Foreskin fibroblast (primary cell): ENCODE measurements at places on chromosomes 4 and X.

DNA sequence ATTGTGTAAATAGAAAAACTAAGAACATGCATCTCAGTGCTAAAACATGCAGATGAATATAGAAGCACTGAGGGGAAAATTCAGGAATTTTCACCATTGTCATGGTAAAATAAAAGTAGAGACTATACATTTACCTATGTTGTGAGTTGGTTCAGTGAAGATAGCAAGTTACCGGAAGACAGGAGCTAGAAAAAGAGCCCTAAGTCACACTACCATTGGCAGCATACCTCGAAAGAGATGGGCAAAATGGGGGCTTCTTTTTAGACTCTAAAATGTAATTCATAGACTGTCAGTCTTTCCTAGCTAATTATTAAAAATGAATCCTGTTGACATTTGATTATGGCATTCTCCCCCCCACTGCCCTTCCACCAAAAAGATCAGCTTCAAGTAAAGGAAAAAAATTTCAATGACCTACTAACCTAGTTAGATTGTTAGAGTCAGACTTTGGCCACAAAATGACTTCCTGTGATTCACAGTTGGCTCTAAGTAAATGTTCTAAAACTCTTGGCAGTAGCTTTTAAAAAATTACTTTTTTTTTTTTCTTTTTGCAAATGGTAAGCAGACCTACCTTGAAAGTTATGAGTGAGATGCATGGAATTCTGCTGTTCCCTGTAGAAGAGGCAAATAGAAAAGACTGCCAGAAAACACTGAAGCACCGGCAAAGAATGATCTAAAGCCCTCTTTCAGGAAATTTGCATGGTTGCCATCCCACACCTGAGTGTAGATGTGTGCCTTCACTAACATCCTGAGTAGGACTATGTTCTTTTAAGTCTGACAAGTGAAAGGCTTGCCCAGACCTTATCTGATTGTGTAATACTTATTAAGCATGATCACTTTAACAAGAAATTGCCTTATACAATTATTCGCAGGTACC lies 26.4 kb upstream of the ARSJ start:
- peak; percentile 75 for DNase-seq

DNA sequence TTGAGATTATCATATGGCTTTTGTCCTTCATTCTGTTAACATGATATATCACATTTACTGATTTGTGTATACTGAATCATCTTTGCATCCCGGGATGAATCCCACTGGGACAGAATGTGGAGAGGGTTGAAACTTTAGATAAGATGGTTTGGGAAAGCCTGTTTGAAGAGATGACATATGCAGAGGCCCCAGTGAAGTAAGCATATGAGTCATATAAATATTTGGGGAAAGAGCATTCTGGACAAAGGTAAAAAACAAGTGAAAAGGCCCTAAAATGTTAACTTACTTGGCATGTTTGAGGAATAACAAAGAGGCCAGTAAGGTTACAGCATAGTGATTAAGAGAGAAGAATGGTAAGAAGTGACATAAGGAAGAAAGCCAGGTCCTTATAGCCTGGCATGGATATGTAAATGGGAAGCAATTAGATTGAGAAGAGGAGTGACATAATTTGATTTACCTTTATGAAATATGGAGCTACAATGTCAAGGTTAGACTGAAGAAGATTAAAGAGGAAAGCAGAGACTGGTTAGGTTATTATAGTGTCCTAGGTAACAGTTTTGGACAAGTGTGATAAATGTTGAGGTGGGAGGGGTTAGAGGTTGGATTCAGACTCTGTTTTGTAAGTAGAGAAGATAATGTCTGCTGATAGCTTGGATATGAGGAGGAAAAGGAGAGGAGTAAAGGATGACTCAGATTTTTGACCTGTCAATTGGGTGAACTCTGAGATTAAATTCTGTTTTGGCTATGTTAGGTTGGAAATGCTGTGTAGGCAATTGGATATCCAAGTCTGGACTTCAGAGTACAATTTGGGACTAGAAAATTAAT lies 54.6 kb upstream of the DRP2 start:
- peak; percentile 24 for DNase-seq

GRCh38 chr4:83282049-83282535 lies 2.5 kb downstream of the COQ2 start:
- peak; percentile 83 for DNase-seq

- DNase-seq: no peak
Observed at GRCh38 chr4:105153749-105154148, 7.1 kb downstream of the TET2 start.

DNA sequence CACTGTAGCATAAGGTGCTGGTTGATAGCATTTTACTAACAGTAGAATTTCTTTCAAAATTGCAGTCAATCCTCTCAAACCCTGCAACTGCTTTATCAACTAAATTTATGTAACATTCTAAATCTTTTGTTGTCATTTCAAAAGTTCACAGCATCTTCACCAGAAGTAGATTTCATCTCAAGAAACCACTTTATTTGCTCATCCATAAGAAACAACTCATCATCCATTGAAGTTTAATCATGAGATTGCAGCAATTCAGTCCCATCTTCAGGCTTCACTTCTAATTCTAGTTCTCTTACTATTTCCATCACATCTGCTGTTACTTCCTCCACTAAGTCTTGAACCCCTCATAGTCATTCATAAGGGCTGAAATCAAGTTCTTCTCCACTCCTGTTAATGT lies 21.7 kb downstream of the LAMTOR3 start:
- no peak for DNase-seq

GRCh38 chr4:110119337-110119736 lies 79.1 kb downstream of the ELOVL6 start:
- DNase-seq: no peak

DNA sequence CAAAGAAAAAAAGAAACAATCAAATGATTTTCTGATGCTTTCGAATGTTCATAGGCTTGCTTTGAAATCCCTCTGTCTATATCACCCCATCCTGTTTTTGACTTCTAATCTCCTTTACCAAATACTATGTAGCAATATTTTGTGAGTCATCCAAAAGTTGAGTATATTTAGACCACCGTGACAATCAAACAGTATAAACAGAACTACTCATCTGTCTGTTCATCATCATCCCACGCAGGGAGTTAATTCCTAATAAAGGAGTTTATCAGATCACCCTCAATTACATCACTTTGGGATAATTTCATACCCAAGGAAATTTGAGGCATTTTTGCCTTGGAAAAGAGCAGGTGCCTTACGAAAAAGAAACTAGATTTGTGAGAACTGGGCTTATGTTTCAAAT lies 212.9 kb downstream of the CBR4 start:
- DNase-seq: peak; percentile 79

- peak; percentile 20 for DNase-seq
Observed at GRCh38 chr4:39047681-39048080, 14.4 kb upstream of the KLHL5 start.

DNA sequence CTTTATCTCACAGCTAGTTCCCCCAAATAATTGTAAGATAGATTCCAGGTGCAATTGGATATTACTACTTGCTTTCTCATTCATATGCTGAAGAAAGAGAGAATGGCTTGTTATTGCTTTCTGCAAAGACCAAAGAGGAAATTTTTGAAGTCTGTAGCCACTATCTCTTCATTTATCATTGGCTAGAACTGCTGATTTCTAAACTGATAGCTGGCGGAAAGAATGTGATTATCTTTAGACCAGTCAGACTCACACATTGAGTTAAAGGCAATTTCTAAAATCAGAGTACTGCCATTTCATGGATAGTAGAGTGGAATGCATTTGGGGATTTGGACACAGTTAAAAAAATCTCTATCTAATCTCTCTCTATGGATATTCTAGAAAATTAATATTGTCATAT lies 12.4 kb upstream of the TMPRSS11E start:
- DNase-seq: no peak

DNA sequence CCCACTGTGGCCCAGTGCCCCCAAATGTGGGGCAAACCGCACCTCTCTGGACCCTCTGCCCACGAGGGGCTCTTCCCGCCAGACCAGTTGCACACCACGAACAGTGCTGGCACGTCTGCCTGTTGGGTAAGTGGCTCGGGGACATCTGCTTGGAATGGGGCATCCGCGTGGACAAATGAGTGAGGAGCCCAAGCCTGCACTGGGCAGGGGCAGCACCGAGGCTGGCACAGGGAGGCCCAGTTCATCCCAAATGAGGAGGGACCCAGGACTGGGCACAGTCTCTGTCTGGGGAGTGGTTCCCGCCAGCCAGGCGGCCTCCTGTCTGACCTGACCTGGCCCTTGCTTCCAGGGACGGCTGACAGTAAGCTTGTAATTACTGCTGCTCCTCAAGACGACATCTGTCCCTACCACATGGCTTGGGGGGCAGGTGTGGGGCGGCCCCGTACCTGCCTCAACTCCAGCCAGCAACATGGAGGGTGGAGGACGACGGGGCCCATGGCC lies 3.2 kb downstream of the SPON2 start:
- no peak for DNase-seq

DNA sequence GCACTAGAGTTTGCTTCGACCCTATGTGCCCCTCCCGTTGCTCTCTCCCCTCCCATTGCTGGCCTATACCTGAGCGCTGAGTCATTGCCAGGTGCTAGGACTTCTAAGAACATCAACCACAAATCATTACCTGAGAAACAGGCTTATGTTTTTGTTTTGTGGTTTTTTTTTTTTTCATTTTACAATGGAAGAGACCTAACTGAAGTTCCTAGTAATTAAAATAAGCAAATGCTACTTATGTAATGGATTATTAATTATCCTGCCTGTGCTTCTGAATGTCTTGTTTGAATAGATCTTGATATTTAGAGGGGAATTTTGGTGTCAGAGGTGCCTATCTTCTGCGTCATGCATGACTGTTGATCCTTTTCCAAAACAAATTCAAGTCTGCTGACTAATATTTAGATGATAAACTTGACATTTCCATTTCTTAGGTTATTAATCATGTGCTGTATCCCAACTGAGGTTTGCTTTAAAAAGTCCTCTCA lies 275.4 kb upstream of the CPEB2 start:
- peak; percentile 34 for DNase-seq

- DNase-seq: no peak
Observed at GRCh38 chrX:55220119-55220794, at the start of gene PAGE5. Gene PAGE5, plus strand, starts transcription at chrX:55220346. Its CDS starts 1,037 bp downstream, at chrX:55221383.

DNA sequence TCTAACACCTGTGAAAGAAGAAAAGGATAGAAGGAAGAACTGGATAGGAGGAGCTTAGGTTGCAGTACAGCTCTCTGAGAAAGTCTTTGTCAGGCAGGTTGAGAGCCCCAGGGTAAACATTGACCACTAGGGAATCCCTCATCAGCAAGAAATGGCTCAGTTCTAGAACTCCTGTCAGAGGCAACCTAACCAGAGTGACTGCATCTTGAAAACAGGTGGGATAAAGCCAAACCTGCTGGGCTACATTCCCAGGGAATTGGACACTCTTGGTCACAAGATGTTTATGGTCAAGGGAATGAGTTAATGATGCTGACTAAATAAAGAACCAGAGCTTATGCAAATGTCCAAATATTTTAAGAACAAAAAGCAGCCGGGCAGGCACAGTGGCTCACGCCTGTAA lies 108.3 kb upstream of the MED14 start:
- no peak for DNase-seq

GRCh38 chrX:24357106-24357505 lies 3.3 kb upstream of the SUPT20HL1 start:
- DNase-seq: peak; percentile 36

- DNase-seq: no peak
Observed at GRCh38 chr4:17336524-17336961, 175.3 kb downstream of the QDPR start.

GRCh38 chrX:48665991-48666390 lies 17.6 kb upstream of the WAS start:
- no peak for DNase-seq

DNA sequence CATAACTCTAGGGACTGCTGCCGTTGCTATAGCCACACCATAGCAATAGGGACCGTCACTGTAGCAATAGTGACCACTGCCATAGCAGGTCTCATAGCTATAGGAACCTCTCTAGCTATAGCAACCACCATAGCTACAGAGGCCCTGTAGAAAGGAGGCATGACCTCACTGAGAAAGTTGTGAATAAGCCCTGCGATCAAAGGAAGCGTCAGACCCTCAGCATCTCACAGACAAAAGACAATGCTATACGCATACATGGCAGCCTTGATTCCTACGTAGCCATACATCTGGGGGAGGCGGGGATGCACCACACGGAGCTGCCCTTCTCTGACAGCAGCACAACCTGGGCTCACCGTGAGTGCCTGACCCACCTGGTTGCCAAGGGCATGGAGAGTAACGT lies 88.5 kb downstream of the MTMR1 start:
- DNase-seq: no peak

- DNase-seq: no peak
Observed at GRCh38 chrX:37883196-37883595, 35.8 kb upstream of the DYNLT3 start.

DNA sequence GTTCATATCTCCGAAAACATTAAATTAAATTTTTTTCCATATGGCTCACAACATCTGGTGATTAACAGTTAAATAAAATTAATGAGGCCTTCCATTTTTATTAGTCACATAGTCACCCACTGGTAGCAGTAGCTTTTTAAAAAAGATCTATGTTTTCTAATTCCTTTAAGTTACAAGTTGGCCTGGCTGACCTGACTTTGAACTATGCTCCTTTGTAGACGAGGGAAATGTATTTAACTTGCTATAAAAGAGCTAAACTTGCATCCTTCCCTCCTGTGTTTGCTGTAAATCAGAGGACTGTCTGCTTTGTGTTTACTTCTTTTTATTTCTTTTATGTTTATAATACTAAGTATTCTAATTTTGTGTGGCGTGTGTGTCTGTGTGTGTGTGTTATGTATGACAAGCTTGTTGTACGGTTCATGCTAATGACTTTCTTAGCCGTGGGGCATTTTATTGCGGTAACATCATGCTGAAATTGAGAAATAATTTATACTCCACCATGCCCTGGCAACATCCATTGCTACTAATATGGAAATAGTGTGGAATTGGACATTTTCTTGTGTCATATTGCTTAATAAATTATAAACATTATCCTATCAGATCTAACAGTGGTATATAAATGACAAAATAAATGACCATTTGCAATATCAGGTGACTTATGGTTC lies 241.7 kb downstream of the SNCA start:
- no peak for DNase-seq

- DNase-seq: peak; percentile 52
Observed at GRCh38 chr4:150045410-150045809, 32.8 kb upstream of the DCLK2 start.
